Inflammatory macrophage (primary cell): ENCODE measurements at places on chromosomes 5 and 9.

DNA sequence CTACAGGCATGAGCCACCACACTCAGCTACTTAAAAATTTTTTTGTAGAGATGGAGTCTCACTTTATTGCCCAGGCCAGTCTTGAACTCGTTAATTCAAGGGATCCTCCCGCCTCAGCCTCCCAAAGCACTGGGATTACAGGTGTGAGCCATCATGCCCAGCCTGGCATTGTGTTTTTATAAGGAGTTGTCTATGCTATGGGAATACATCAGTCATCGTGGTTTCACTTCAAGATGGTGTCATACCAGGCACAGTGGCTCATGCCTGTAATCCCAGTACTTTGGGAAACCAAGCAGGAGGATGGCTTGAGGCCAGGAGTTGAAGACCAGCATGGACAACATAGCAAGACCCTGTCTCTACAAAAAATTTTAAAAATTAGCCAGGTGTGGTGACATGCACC, 49.7 kb downstream of the CYSTM1 start:
- DNase-seq: no peak

GRCh38 chr5:32506799-32507198, 62.3 kb upstream of the ZFR start:
- DNase-seq: no peak

DNA sequence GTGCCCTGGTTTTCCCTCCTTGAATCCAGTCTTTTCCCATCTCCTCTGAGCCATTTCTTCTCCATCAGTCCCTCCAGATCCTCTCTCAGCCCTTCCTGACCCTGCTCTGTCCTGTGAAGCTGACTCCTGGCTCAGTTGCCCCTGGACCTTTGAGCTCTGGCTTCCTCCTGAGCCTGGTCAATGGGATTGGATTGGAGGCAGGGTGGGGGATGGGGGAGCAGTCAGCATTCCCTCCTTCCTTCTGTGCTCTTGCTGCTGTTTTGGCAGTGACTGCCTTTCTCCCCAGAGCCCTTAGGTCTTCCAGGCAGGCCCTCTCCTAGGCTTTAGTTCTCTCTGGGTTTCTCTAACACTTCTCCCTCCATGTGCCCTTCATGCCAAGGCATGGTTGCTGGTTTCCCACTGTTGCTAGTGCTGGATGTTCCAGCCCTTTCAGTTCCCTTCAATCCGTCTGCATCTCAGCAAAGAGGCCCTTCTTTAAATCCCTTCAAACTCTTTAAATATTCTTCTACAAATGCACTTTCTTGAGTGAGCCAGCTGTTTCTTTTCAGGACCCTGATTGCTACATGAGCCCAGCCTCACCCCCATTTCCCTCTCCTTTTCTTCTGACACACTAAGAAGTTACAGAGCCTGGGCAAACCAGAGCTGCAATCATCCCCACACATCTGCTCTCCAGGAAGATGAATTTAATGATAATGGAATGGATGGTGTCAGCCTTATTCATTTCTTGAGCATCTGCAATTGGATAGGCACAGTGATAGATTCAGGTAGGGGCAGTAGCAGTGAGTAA, 2.2 kb downstream of the TNFSF15 start:
- no peak for DNase-seq

DNA sequence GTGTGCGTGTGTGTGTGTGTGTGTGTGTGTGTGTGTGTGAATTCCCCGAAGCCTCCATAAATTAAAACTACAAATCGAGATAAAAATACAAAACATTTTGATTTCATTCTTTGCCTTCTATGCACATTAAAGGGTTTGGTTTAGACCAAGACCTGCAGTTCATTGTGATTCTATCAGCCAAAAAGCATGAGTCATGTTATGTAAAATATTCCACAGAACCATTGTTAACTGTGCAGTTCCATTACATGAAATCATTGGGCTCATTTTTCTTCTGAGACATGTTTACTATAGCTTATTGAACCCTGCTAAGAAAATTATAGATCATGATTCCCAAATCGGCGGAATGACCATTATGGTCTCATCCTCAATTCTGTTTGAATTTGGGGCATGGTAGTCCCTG, 11.7 kb downstream of the CAVIN4 start:
- no peak for DNase-seq

- no peak for DNase-seq
These were observed 59.8 kb upstream of the C5orf63 start for GRCh38 chr5:127133071-127133470.

- DNase-seq: no peak
These were observed 41.9 kb downstream of the CCDC180 start for GRCh38 chr9:97349400-97349799.

GRCh38 chr5:423233-423565, 19.8 kb upstream of the EXOC3 start:
- DNase-seq: no peak
